RPMI8226 (cell line): ENCODE measurements at places on chromosomes 6 and 20.

- DNase-seq = no peak
These were observed 624.1 kb downstream of the CD109 start for GRCh38 chr6:74320074-74320473.

- DNase-seq = no peak
These were observed 78.5 kb downstream of the REPS1 start for GRCh38 chr6:138909511-138909910.

DNA sequence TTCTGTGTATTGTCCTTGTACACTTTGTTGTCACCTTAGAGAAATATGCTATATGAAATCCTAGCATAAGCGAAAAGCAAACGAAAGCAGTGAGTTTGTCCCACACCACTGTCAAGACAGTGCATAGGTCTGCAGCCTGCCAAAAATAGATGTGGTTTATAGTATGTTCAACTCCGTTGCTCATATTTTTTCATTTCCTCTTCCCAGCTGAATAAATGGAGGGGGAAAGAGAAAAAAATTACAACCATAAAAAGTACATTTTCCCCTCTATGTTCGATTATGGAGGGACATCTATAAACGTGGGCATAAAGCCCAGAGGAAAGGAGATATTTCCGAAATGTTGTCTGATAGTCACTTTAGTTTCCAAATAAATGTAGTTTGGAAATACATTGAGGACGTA is 25.8 kb downstream of the PRL start:
- DNase-seq = peak; percentile 68

- DNase-seq = no peak
These were observed 48.5 kb upstream of the EDN1 start for GRCh38 chr6:12241493-12242175.

DNA sequence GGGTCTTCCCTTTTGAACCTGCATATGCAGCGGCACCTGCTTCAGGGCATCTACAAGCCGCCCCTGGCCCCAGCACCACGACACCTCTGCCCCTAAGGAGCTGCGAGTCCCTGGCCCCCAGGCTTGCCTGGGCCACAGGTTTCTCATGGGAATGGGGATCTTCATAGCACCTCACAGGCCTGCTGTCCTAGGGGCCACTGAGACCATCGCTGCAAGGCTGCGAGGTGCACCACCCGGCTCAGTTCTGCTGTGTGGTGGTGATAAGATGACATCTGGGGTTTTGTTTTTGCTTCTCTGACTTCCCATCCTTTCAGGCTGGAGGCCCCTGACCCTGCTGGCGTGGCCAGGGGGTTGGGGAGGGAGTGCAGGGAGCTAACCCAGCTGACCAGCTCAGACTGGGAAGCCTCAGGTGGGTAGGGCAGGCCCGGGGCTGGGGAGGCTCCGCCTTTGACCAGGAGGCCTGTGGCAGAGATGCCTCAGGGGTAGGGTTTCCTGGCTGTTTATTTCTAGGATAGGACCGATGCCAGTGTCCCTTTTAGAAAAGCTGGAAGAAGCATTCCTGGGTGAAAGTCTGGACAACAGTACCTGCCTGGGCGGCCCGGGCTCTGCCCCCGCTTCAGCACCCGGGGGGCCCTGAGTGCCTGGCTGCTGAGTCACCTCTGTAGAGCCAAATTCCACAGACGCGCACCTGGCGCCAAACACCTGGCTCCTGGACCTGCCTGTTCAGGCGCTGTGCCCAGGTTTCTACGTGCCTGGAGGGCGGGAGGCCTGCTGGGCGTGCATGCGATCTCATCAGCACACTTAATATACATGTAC is 264.7 kb downstream of the DLL1 start:
- DNase-seq = peak; percentile 81

DNA sequence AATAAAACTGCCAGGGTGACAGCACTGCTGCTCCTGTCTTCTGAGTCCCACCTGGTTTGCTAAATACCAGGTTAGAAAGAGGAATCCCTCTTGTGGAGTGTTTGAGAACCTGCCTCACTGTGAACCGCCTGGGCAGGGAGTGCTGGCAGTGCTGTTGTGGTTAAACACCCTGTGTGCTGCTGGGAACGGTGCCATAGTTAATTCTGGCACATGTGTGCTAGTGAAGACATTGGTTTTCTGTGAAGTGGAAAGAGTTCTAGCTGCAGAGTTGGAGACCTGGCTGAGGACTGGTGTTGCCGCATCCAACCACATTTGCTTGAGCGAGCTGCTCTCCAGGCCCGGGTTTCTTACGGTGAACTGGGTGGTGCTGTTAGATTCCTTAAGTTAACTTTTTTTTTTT is 72.7 kb downstream of the IGF2R start:
- DNase-seq = peak; percentile 77

- DNase-seq = no peak
These were observed 16.0 kb downstream of the DLGAP4 start for GRCh38 chr20:36322131-36322530.

- DNase-seq = no peak
These were observed 30.9 kb downstream of the ZFP64 start for GRCh38 chr20:52160621-52161204.

- DNase-seq = no peak
These were observed 246.7 kb downstream of the DLL1 start for GRCh38 chr6:170043881-170044790.

GRCh38 chr6:158003910-158004700 is 22.4 kb downstream of the SYNJ2 start:
- no peak for DNase-seq

DNA sequence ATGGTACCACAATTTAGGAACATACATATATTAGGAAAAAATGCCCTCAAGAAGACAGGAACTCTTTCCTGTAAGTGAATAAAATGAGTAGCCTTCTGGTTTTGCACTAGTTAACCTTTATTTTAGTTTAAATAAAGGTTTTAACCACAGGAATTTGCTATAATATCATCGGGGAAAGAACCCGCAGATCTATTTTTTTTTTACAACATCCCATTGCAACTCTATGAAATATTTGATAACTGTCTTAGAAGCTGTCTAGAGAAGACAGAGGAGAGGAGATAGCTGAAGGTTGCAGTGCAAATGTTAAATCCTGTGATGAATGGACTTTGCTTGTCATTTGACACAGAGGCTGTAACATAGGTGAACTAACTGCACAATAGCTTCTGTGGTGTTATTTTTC is 69.5 kb downstream of the TINAG start:
- DNase-seq = no peak

- peak; percentile 69 for DNase-seq
These were observed 56.2 kb downstream of the RAB44 start for GRCh38 chr6:36753671-36754405.

DNA sequence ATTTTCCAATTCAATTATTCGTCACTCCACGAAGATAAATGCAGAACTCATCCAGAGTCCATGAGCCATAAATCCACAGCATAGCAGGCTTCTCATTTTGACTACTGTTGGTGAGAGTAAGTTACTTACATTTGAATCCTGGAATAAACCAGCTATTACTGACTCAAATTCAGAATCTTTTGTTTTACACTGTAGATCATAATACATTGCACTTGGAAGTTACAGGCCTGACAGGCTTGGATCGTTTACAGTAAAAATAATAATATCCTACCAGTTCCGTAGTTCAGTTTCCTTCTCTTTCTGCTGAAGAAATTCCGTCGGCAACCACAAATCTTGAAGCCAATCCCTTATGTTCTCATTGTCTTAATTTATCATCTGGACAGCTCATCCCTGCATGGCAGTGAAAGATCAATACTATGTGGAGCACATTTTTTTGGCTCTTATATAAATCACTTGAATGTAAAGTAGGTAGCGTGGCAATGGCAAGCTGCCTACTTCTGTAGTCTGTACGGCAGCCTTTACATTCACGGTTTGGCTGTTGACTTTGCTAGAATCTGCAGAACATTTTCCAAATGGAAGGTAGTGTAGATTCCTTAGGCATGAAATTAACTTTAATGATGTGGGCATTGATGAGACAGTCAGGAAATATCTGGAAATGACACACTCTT is 142.9 kb downstream of the WDR27 start:
- DNase-seq = no peak

- no peak for DNase-seq
These were observed 151.4 kb upstream of the PRDM1 start for GRCh38 chr6:105934708-105935107.

- DNase-seq = no peak
These were observed 27.6 kb downstream of the SYNJ2 start for GRCh38 chr6:158009114-158009891.

DNA sequence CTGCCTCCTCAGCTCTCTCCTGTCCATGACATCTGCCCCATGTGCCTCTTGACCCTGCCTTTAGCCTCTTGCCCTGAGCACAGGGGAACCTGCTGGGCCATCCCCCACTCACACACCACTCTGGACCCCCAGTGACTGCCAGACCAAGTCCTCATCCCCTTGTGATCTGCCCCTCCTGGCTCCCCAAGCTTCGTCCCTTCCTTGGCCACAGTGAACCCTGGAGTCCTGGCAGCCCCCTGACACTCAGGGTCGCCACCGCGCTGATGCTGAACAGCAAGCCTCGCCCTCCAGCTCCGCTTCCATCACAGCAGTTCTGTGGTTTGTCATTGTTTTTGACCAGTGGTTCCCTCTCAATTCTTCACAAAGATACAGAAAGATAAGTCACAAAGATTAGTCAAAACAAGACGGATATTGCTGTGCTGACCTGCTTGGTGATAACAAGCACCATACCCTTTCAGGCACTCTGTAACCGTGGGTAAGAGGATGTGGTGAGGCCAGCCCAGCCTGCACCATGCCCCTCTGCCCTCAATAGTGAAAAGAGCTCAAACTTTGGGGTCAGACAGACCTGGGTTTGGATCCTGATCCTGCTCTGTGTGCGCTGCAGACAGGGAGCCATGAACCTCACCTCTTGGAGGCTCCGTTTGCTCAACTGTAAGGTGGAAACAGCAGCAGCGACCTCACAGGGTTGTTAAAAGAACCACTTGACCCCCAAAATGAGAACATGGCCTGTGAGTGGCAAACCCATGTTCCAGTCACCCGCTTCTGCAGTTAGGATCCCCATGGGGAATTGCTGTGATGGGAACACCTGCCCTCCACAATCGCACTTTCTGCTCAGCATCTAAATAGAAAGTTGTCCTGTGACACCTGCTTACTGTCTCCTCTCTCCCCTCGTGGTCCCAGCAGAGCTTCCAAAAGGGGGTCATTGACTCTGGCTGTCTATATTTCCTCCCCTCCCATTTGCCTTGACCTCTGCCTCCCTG is 114.5 kb downstream of the TOX2 start:
- DNase-seq = no peak

DNA sequence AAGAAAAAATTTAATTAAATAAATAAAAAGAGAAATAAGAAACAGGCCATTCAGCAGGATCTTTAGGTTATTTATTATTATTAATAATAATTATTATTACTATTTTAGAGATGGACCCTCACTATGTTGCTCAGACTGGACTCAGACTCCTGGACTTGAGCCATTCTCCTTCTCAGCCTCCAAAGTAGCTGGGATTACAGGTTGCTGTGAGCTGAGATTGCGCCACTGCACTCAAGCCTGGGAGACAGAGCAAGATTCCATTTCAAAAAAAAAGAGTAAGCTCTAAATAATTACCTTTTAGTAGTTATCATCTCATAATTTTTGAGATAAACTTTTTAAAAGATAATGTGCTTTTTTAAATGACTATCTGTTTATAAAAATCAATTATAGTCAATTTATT is 1102.8 kb upstream of the GJE1 start:
- DNase-seq = no peak

- no peak for DNase-seq
These were observed 9.1 kb downstream of the SMPDL3A start for GRCh38 chr6:122798099-122798641.

GRCh38 chr20:1287306-1287705 is 21.2 kb downstream of the SNPH start:
- no peak for DNase-seq

DNA sequence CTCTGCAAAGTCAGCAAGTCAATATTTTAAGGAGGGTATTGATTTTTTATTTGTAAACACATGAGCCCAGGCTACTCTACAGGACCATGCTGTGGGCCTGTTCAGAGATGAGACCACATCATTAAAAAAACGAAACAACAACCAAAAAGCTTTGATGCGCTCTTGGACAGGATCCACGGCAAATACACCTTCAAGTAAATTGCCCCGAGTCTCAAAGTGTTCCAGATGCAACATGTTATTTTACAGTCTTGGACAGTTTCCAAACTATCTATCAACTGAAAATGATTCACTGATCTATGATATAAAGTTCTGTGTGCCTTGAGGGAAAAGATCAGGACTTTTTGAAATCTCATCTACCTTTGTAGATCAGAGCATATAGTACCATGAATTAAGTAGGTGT is 25.8 kb upstream of the CARMIL1 start:
- DNase-seq = no peak

- DNase-seq = no peak
These were observed 81.0 kb downstream of the EDN1 start for GRCh38 chr6:12371151-12371550.

DNA sequence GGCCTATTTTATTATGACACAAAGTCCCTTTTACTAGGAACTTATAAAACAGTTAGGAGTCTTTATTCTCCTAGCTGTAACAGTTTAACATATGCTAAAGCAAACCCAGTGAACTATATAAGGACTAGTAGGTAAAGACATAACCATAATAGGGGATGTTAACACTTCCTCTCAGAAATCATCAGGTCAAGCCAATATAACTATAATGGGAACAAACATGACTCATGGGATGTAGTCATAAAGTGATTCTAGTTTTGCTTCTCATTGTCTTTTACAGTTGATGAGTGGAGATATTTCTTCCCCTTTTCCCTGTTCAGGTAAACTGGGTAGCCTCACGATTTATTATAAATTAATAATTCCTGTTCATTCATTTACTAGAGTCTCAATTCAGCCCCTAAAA is 9.7 kb downstream of the PTCHD4 start:
- DNase-seq = no peak

DNA sequence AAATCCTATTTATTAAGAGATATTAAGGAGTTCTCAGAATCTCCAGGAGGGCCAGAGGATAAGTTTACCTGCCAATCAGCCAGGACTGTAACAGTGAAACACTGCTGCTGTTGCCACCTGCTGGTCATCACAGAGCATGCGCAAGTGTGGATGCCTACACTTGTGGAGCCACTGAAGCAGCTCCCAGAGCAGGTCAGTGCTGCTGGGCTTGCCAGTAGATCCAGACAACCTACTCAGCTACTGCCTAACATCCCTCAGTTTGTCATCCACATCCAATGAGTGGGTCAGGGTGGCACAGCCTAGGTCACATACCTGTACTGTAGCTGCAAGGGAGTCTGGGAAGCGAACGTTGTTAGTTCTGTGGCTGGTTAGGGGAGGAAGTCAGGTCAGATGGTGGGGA is 18.3 kb upstream of the NHSL1 start:
- peak; percentile 46 for DNase-seq

- peak; percentile 4 for DNase-seq
These were observed 274.1 kb upstream of the MAP3K7 start for GRCh38 chr6:90860822-90861601.

GRCh38 chr20:46562373-46563169 is 12.1 kb upstream of the OCSTAMP start:
- peak; percentile 71 for DNase-seq

- DNase-seq = no peak
These were observed at the start of gene TTBK1 for GRCh38 chr6:43242908-43243663. Gene TTBK1 (plus strand): TSS chr6:43243481. CDS start chr6:43246661, 3,180 bp downstream.

DNA sequence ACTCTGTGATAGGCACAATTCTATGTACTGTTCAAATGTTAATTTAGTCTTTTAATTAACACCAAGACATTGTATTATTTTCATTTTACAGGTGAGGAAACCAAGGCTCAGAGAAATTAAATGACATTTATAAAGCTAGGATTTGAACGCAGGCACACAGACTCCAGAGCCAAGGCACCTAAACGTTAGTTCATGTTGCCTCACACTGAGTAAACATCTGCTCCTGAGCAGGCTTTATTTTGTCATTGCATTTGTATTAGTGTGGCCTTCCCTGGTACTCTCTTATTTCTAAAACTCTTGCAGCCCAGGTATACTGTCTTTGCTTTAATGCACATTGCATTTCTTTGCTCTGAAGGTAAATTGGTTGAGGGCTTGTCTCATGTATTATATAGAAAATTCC is 263.1 kb upstream of the FLRT3 start:
- no peak for DNase-seq
